ENCODE measurements at places on chromosomes 13 and 19.

DNA sequence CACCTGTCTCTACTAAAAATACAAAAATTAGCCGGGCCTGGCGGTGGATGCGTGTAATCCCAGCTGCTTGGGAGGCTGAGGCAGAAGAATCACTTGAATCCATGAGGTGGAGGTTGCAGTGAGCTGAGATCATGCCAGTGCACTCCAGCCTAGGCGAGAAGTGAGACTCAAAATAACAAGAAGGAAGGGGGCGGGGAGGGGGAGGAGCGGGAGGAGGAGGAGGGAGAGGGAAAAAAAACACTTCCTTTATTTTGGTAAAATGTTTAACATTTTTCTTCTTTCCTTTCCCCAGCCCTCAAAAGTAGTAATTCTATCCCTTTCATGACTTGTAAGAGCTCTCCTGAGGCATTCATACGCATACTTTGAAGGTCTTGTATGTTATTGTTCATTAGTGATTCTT is 44.3 kb downstream of the SPRY2 start:
- no peak for DNase-seq

DNA sequence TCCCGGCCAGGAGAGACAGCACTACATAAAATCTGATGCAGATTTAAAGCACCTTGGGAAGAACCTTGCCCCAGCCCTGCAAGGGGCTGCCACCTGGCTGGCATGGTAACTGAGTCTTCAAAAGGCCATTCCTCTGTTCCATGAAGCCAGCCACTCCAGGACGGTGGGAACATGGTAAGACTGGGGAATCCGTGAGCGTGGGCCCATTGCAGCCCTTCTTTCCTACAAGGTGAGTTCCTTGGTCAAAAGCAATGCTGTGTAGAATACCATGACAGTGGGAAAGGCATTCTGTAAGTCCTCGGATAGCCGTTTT is 121.3 kb downstream of the SOX1 start:
- no peak for DNase-seq

DNA sequence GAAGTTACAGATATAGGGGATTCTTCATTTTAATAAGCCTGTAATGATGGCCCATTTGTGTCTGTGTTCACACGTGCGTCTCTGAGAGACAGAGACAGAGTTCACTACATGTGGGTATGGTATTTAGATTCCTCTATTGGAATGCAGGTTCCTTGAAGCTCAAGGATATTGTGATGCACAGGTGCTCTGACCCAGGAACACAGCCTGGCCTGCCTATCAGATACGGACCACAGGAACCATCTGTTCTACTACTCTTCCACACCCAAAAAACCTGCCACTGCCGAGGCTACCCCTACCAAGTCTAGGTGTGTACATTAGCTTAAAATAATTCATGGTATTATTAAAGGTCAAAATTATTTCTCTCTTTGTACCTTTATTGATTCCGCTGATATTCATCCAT is 289.2 kb downstream of the ATP8A2 start:
- DNase-seq: no peak

DNA sequence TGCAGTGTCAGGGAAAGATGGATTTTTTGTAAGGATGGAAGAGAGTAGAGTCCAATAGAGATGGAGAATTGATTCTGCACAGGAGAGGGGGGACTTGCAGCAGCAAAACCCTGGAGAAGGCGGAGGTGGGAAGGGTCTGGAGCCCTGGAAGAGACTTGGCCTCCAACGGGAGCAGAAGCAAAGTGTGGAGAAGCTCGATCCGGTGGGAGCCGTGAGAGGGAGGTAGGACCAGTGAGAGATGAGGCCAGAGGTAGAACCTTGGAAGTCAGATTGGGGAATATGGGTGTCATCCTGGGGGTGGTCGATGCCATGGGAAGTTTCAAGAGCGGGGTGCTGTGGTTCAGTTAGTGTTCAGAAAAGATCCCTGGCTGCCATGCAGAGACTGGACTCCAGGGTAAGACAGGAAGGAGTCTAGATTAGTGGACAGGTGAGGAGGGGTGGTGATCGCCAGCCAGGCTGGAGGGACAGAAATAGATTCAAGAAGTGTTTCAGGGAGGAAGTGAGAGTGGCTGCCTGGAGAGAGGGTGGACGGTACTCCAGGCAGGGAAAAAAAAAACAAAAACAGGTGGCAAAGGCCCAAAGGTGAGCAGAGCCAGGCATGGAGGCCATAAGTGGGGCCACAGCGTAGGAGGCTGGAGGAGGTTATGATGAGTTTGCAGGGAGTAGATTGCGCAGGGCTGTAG is 2.6 kb downstream of the PPP5C start:
- DNase-seq: no peak

- no peak for DNase-seq
Measured at GRCh38 chr13:21879263-21879914, 208.5 kb downstream of the FGF9 start.

- DNase-seq: no peak
Measured at GRCh38 chr13:32419862-32420261, 8.1 kb downstream of the N4BP2L1 start.

- no peak for DNase-seq
Measured at GRCh38 chr13:80259159-80259558, 81.8 kb downstream of the SPRY2 start.

DNA sequence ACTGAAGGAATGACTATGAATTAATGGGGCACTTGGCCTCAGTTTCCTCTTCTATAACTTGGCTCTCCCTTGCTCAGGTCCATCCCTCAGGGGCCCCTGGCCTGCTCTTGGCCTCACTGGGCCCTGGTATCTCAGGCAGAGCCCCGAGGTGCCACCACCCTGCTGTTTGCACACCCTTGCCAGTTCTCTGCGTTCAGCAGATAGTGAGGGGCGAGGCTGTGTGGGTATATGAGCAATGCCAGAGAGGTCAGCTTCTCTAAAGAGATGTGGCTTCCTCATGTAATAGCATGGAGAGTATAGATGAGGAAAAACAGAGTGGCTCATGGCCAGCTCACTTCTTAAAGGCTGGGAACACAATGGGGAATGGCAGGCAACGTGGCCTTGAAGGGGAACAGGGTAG is 76.1 kb downstream of the CYSLTR2 start:
- DNase-seq: no peak

DNA sequence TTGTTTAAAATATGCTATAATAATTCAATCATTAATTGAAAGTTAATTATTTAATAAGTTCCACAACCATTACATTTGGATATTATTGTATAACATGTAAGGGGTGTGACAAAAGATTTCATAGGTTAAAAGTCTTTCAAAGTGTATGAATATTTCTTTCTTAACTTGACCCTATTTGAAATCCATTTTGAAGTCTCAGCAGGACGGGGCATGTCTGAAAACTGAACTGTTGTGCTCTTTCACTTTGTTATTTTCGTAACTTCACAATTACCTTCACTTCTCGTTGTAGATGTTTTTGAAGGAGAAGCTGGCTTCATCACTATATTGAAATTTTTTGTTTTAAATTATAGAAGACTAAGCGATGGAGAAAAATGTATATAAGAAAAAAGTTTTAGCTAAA is 1775.7 kb downstream of the PCDH9 start:
- no peak for DNase-seq

- DNase-seq: no peak
Measured at GRCh38 chr13:26946684-26947343, 186.2 kb upstream of the GPR12 start.

DNA sequence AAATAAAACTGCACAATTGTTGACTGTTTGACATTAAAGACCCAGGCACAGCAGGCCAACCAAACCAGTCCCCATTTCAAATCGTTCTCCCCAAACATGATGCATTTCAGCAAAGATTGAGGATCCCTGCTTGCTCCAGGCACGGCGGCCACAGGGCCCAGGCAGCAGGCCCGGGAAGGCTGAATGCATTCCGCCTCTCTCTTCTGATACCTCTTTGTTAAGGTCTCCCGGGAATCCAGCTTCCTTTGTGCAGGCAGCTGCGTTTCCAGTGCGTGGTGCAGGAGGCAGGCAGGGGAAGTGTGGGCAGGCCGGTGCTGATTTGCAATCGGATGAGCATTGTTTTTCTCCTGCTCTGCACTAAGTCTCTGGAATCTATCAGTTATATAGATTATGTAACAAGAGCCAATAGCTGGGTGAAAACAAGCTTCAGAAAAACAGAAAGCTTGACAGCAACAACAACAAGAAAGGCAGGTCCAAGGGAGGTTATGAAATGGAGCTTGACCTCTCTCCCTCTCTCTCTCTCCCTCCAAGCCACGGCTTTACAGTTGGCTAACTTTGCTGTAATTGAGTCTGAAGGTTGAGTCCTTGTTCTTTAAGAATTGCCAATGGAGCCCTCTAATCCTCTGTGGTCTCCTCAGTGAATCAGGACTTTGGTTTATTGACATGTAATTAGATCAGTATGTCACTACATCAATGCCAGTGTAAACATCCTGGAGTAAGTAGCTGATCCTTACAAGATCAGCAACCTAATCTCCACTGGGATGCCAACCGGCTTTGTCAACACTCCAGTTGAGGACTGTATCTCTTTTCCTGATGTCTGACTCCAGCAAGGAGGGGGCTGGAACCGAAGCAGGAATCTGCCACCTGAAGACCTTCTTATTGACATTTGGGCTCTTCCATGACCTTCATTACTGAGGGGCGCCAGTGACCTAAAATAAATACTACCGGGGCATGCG is 338.0 kb downstream of the TEX29 start:
- no peak for DNase-seq

GRCh38 chr13:31996601-31997000 is 35.0 kb upstream of the FRY start:
- DNase-seq: no peak

DNA sequence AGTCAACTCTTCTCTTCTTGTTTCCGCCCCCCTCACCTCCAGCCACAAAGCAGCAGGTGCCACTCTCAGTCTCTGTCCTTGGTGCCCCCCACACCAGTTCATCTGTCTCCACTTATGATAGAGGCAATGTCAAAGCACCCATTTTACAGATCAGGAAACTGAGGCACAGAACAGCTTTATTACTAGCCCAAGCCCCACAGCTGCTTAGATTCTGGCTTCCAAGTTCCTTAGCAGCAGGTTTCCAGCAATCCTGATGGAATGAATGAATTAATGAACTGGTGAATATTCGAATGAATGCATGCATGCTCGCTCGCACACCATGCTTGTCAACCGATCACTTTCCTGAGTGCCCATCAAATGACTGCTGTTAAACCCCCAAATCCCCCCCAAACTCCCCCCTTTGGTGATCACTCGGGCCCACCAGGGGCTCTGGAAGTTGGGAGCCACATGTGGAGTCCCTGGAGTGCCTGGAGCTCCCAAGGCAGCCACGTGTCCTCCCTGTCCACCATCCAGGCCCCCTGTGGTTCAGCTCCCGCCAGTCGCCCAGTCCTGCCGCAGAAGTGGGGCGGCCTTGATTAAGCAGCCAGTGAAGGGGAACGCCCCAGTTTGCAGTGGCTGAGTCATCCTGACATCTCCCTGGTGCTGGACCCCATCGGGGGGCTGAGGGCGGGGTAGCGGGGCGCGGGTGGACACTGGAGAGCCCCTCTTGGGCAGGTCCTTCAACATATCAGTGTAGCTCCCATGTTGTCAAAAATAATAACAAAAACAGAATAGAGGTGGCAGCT is 6.8 kb downstream of the PTPRS start:
- no peak for DNase-seq

- DNase-seq: no peak
Measured at GRCh38 chr13:20127562-20128458, 33.0 kb downstream of the GJA3 start.

- DNase-seq: no peak
Measured at GRCh38 chr19:19274146-19274545, 1.0 kb upstream of the TM6SF2 start.

- no peak for DNase-seq
Measured at GRCh38 chr13:77896977-77897376, 21.7 kb downstream of the EDNRB start.

GRCh38 chr19:35486268-35486708 is 4.0 kb downstream of the KRTDAP start:
- no peak for DNase-seq

- DNase-seq: no peak
Measured at GRCh38 chr13:36918246-36919131, 1.5 kb downstream of the SMAD9 start.

- no peak for DNase-seq
Measured at GRCh38 chr19:4052993-4053422, 13.7 kb downstream of the ZBTB7A start.

DNA sequence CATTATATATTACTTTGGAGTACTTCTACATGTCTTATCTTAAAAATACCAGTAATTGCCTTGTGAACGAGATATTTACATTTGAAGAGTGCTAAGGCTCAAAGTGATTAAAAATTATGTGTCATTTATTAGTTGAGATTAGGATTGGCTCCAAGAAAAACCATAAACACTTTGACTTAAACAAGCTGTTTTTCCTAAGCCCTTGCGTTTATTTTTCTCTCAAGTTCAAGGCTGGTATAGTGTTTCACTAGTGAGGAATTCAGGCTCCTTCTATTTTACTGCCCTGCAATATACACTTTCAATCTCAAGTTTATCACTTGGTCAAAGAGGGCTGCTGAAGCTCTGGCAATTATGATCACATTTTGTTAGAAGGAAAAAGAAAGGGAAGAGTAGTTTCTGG is 49.9 kb downstream of the UFM1 start:
- DNase-seq: no peak

- DNase-seq: no peak
Measured at GRCh38 chr13:40657307-40657706, 9.1 kb downstream of the FOXO1 start.

Measured in activated T-helper 1 cell treated with anti-CD3 and anti-CD28 coated beads, Interleukin-2, amount 50 U/mL, for 16 hours (primary cell).